Endodermal cell (in vitro differentiated cells): ENCODE measurements at places on chromosomes 12 and 14.

- DNase-seq, result peak; percentile 48
Measured at GRCh38 chr14:64718762-64719161, 14.5 kb downstream of the PLEKHG3 start.

DNA sequence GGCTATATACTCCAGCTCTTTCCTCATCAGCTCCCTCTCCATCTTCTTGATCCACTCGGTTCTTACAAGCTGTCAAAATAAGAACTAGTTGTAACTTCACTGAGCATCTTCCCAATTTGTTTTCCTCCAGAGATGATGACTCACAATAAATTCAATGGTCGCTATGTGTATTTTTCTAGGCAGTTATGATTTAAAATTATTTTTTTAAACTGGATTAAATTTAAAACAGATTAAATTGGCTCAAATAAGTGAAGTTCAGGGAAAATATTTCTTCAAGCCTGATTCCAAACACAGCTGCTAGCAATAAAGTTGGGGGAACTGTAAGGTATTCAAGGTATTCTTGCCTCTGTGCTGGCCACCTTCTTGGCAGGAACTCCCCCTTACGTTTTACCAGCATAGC is 717.7 kb upstream of the USP15 start:
- no peak for DNase-seq

- DNase-seq, result no peak
Measured at GRCh38 chr12:97924122-97924521, 461.5 kb downstream of the RMST start.

DNA sequence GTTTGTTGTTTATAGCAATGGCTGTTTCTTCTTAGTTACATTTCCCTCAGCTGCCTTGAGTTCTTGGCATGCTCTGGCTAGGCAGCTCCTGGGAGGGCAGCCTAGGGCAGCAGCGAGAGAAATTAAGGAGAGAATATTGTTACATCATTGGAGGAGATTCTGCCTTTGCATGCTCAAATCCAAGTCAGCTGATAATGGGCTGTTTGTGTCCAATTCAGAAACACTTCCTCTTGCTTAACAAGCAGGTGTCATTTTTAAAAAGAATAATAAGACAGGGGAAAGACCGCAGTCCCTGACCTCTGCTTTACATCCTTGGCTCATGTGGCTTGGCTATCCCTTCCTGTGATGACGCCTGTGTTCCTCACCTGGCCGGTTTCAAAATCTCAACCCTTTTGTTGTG is 76.9 kb downstream of the ESR2 start:
- DNase-seq, result no peak

- DNase-seq, result no peak
Measured at GRCh38 chr14:78329371-78329770, 159.2 kb downstream of the NRXN3 start.

- DNase-seq, result no peak
Measured at GRCh38 chr12:120157678-120158077, 36.8 kb downstream of the GCN1 start.

GRCh38 chr12:29212682-29213403 is 63.8 kb downstream of the FAR2 start:
- no peak for DNase-seq
